ENCODE measurements at places on chromosomes 16 and 17. TPM values are rescaled to one million over a fixed set of nuclear protein-coding genes. Genes with fewer than 3 reads are reported as not detected.

The STH gene
- total RNA-seq = not detected

The CNTNAP1 gene
- 9.0 TPM for total RNA-seq

The GNAO1 gene
- total RNA-seq = 1.8 TPM

The SLC16A13 gene
- total RNA-seq = 9.9 TPM

The BAIAP3 gene
- 8.4 TPM for total RNA-seq

DNA sequence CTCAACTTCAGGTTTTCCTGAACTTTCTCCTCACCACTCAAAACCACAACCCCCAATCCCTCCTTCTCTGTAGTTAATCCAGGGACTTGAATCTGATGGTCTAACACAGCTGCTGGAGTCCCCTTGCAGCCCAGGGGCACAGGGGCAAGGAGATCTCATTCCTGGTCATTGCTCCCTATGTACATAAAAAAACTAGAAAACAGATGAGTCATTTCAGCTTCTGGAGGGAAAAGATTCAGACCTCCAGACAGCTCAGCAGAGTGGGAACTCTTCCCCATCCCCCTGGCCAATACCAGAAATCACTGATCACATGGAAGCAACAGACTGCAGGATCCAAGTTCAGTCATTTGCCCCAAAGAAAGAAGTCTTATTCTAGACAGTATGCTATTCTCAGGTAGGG lies 62.1 kb downstream of the DYNLRB2 start:
- no peak for DNase-seq

DNA sequence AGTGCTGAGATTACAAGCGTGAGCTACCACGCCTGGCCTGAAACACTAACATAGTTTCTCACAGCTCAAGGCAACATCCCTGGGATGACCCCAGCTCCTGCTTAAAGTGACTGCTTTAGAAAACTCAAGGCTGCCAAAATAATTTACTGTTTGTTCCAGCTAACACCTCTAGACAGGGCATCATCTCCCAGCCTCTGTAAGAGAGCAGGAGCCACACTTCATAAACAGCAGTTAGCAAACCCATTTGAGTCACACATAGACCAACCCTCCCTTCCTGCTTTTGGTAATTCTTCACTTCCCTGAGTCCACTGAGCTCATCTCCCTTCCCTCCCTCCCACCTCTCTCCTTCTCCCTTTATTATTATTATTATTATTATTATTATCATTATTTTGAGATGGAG lies 201.3 kb downstream of the XYLT1 start:
- DNase-seq = no peak

- no peak for DNase-seq
Measured at GRCh38 chr16:69326172-69326873, 4.1 kb downstream of the PDF start.

- no peak for DNase-seq
Measured at GRCh38 chr17:1375615-1376014, 24.4 kb downstream of the YWHAE start.

DNA sequence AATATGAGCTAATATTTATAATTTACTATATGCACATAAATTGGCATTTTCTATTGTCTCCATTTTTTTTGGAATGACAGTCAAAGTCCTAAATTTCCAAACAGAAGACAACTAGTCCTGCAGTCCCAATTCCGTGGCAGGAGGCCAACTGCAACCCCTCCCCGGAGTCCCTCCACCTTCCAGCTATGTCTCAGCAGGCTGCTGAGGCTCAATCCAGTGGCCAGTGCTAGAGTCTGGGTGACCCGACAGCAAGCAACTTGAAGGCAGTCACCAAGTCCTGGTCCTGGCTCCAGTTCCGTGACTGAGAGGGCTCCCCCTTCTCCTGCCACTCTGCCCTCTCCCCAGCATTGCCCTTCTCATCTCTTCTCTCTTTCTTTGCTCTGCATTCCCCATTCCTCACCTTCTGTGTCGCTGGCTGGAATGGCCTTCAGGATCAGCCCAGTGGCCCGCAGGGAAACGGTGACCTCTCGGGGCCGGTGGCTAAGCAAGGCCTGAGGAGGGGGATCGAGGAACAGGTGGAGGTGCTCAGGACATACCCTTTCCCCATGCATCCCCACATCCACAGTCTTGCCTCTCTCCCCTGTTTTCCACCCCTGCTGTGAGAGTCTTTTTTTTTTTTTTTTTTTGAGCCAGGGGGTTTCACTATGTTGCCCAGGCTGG lies 22.4 kb upstream of the MFSD6L start:
- no peak for DNase-seq

- DNase-seq = no peak
Measured at GRCh38 chr16:76583466-76583865, 306.3 kb downstream of the CNTNAP4 start.

- DNase-seq = no peak
Measured at GRCh38 chr17:17304521-17304985, 1.4 kb downstream of the NT5M start.

- DNase-seq = no peak
Measured at GRCh38 chr17:64240261-64240740, 22.8 kb downstream of the TEX2 start.

Data from lower lobe of right lung (tissue), 2 donors.